Myocyte (in vitro differentiated cells): ENCODE measurements at places on chromosomes 16 and 17. TPM values are rescaled to one million over a fixed set of nuclear protein-coding genes. Genes with fewer than 3 reads are reported as not detected.

Gene FBRS
- 24.6 and 25.1 TPM in 2 replicates for total RNA-seq

Gene DNASE1L2
- 2.2 and 2.4 TPM in 2 replicates for total RNA-seq

DNA sequence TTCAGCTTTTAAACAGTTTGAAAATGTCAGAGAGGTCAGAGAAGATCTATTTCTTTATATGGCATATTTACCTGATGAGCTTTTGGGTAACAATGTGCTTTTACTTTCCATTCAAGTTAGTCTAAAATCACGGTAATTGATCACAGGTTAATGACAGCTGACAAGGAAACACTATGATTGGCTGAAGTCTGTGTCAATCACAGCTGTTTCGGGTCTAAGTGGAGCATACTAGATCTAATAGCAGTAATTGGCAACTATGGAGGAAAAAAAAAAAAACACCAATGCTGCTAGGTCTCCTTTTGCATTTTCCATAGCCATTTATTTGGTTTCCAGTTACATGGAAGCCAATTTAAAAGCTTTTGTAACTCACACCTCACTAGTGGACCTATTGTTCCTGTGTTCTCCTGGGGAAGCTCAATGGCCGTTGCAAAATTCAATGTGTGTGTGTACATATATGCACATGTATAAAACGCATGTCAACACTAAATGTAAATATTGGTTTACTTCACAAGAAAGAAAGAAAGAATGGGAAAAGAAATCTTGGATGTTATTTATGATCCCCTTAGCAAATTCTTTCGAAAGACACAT is 568.3 kb upstream of the ZFHX3 start:
- DNase-seq, result peak; percentile 34

DNA sequence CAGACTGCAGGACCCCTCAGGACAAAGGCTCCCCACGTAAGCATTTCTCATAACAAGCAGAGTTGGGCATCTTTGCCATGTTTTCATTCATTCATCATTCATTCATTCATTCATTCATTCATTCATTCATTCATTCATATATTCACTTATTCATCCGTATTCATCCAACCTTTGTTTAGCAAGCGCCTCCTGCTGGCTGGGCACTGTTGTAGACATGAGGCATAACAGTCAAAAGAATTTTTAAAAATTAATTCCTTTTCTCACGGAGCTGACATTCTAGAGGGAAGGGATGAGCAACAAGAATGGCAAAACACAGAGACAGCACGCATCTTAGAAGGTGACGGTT is 351.7 kb upstream of the TNRC6C start:
- no peak for DNase-seq

DNA sequence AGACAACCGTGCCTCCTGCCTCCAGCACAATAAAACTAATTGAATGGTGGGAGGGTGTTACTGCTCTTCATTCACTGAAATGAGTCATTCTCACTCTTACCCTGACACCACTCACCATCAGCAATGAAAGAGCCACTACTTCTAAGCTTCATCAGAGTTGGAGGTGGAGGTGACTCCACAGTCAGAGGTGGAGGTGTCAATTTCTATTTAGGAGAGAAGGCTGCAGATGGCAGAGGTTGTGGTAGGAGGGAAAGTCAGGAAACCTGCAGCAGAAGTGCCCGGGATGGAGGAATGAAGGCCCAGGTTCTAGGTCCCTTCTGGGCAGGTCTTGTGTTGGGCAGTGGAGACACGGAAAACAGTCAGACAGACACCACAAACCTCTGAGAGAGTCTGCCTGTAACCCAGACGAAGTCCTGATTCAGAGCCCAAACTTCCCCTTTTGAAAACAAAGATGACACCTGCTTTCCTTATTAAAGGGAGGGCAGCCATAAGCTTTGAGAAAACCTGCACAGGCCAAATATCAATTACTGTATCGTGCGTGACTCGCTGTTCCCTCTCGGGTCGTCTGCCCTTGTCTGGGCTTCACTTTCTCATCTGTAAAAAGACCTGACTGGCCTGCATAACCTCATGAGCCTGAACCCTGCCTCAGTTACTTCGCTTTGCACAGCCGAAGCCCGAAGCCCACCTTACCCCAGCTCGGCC is 668 bp downstream of the ATPAF2 start:
- DNase-seq, result no peak

DNA sequence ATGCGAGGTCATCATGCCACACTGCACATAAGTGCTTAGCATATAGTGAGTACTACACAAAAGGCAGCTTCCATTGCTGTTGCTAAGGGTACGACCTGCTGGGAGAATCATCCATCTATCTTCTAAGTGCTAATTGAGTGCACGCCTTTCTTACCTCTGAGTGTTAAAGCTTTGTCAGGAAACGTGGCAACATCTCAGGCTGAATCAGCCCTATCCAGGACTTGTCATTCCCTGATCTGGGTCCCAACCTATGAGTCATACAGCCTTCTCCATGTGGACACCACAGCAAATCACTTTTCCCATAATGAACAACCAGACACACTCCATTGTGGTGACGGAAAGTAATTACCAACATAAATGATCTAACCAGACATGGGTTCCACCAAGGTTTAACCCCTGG is 201.1 kb upstream of the MAF start:
- no peak for DNase-seq
